ENCODE measurements at places on chromosomes 12 and 14.

DNA sequence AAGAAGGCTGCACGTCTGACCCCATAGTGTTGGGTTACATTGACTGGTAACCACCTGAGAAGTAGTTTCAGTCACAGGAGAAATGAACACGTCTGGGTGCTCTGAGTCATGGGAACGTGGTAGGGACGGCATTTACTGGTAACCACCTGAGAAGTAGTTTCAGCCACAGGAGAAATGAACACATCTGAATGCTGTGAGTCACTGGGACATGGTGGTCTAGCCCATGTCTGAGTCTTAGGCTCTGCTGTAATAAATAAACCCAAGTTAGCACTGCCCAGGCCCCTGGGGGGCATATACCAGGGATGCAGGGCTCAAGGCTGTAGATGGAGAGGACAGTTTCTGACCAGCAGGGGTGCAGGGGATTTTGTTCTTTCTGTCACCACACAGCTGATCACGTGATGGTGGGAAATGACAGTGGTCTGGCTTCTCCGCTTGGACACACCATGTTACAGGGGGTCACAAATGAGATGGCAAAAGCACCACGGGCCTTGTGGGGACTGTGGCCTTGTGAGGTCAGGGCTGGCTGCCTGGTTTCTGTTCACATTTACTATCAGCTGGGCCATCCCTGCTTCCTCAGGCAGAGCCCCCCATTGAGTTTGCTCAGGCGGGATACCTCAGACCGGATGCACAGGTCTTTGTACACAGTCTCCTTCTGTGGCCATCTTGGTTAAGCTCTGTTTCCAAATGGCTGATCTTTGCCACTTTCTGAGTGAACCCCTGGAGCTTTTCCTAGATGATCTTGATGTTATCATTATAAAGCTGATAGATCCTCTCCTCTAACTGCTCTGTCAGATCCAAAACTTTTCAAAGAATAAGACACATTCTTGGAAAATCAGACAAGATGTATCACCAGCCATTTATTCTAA lies 9.8 kb upstream of the C12orf42 start:
- DNase-seq = no peak

DNA sequence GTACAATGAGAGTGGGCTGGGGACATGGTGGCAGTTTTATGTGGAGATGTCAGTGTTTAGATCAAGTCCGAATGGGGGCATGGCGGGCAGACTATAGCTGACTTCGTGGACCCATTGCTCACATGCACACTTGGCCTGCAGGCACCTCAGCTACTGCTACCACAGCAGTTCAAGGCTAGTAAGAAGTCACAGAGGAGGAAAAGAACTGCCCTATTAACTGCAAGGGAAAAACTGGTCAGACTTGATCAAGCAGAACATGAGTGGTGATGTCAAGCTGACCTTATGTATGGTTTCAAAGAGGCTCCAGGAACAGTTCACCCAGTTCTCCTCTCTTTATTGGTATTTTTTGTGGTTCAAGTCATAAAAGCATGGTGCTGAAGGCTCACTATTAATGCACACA lies 30.2 kb upstream of the FRS2 start:
- no peak for DNase-seq

DNA sequence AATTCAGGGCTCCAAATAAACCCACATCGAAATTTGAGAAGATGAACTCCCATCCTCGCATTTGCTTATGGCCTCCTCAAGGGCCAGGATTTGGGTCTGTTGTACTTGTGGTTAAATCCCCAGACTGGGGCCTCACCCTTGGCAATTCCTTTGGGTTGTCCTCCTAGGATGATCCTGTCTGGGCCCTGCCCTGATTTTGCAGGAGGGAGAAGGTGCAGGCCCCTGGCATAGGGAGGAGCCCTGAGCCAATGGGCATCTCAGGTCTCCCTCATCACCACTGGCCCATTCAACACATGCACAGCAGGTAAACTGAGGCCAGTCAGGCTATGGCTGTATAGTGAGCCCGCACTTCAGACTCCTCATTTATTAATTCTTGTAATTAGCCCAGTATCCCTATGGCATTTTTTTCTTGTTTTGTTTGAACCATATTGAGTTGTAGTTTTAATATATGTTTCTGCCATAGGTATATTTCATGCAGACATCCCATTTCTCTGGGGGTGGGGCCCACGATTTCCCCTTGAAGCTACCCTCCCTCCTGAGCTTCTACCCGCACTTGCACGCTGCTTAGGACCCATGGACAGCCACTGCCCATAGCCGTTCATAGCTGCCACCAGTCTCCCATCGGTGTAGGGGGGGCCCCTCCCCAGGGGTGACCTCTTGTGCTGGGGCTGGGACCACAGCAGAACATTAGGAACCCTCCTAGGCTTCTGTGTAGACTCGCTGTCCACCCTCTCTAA lies 67.1 kb upstream of the DDX11 start:
- DNase-seq = no peak

DNA sequence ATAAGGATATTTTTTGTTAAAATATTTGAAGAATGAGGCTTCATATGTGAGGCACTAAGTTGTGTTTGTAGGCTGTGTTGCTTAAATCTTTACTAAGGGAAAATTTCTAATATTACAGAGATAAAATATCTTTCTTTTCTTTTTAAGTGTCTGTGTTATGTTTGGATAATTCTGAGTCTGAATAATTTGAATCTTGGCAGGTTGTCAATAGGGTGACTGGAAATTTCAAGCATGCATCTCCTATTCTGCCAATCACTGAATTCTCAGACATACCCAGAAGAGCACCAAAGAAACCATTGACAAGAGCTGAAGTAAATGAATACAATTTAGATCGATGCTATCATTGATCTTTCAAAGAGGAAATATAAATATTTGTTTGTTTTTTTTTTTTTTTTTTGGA lies 29.4 kb downstream of the TMPO start:
- DNase-seq = no peak

DNA sequence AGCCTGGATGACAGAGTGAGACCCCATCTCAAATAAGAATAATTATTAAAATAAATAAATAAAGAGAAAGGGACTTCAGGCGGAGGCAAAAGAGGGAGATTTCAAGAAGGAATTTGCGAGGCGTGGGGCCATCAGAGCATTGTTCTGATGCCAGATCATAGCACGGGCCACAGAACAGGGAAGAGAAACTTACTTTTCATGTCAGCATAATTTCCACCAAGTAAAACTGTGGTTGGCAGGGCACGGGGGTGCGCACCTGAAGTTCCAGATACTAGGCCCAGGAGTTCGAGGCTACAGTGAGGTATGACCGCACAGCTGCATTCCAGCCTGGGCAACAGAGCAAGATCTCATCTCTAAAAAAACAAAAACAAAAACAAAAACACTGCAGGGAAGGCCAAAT lies 11.0 kb upstream of the PLBD1 start:
- DNase-seq = no peak

- DNase-seq = no peak
Measured at GRCh38 chr12:132163041-132163910, 19.0 kb downstream of the NOC4L start.

DNA sequence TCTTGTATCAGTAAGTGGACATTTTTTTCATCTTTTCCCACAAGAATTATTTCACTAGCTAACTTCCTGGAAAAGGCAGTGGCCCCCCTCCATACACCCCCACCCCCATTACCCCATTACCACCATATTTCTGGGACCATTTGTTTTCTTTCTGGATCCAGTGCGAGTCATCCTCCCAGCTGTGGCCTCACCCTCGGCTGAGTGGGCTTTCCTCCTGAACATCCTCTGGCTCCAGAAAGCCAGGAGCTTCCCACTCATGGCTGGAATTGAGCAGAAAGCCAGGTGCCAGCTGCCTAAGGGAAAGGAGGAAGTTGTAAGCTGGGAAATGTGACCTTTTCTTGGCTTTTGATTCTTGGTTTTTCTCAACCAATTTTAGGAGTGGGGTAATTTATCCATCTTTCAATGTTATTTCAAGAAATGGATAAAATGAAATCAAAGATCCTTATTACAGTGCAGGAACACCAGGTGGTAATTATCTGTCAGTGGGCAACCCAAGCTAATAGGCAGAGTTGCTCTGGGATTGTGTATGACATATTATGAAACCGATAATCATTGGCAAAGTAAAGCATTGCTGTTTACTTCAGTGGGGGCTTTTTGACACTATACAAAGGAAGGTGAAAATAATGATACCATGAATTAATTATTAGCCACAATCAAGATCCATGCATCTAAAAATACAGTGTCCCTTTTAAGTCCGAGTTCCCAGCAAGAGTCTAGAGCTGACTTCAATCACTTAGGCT lies 124.6 kb downstream of the KICS2 start:
- no peak for DNase-seq

Data from NB4 (cell line).